ENCODE measurements at places on chromosomes 2 and 18.

DNA sequence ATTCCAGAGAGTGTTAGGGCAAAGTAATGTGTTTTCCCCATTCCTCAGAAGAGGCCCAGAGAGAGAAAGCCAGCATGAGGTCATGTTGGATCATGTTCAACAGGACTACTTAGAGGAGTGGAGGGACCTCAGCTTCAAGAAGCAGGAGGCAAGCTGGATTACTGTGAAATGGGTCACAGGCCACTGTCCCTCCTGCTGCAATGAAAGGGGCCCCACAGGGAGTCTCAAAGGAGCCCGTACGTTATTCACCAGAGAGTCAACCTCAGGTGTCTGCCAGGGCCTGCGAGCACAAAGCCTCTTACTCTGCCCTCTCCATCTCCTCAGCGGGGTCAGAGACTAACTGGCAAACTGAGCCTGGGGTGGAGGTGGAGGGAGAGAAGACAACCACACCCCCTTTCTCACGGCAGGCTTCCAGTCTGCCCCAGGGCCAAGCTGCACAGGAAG, 27.2 kb upstream of the ACYP2 start:
- no peak for DNase-seq

GRCh38 chr2:64760128-64760527, 106.4 kb upstream of the SERTAD2 start:
- no peak for DNase-seq

GRCh38 chr2:102770506-102770905, 8.7 kb downstream of the TMEM182 start:
- no peak for DNase-seq

- no peak for DNase-seq
Observed at GRCh38 chr2:168916331-168916675, 15.2 kb downstream of the G6PC2 start.

GRCh38 chr2:33516456-33516995, 40.1 kb downstream of the RASGRP3 start:
- no peak for DNase-seq

DNA sequence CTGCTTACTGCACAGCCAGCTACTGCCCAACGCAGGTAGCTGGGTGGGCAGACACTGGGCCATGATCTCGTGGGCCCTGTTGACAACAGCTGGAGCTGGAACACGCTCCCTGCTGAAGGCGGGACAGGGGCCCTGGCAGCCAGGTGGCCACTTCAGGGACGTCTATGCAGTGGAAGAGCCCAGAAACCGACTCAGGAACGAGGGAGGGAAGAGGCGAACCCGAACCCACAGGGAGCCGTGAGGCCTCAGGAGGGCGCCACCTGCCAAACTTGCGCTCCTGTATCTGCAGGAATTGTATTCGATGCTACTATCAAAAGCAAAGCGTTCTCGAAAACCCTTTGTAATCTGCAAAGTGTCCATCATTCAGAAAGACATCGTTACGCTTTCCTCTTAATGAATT, 198.4 kb downstream of the EIPR1 start:
- no peak for DNase-seq

DNA sequence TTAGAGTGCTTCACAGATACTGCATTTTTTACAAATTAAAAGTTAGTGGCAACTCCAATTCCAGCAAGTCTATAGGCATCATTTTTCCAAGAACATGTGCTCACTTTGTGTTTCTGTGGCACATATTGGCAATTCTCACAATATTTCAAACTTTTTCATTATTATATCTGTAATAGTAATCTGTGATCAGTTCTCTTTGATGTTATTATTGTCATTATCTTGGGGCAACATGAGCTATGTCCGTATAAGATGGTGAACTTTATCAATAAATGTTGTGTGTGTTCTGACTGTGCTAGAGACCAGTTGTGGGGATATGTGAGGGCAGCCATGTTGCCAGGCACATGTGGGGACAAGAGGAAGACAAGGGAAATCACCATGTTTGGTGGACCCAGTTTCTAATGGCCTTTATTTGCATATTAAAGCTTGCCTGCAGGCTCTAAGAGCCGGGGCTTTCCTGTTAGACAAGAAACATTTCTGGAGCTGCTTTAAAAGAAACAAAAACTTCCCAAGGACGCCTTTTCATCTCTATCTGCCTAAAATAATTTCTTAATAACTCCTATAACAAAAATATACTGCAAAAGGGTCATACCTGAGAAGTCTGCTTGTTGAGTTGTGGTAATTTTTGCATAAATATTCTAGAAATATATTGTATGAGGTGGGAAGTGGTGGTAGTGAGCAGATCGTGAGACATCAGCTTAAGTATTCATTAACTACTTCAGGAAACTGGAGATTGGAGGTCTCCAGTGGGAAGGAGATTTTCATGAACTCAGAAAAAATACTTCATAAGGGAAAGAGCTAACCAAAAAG, 37.2 kb downstream of the KYNU start:
- no peak for DNase-seq

GRCh38 chr18:11322006-11322405, 172.6 kb upstream of the PIEZO2 start:
- no peak for DNase-seq

GRCh38 chr2:147482111-147482895, 362.5 kb upstream of the ACVR2A start:
- no peak for DNase-seq

- DNase-seq: no peak
Observed at GRCh38 chr2:55391615-55392242, 27.9 kb downstream of the CCDC88A start.

GRCh38 chr18:12085136-12085535, 8.5 kb upstream of the ANKRD62 start:
- DNase-seq: no peak

Data from activated T-helper 1 cell treated with Interleukin-2 at 50 U/mL for 16 hours (primary cell).